ENCODE measurements at places on chromosomes 1 and 21. TPM values are rescaled to one million over a fixed set of nuclear protein-coding genes. Genes with fewer than 3 reads are reported as not detected.

Gene DCDC2B
- not detected for total RNA-seq

DNA sequence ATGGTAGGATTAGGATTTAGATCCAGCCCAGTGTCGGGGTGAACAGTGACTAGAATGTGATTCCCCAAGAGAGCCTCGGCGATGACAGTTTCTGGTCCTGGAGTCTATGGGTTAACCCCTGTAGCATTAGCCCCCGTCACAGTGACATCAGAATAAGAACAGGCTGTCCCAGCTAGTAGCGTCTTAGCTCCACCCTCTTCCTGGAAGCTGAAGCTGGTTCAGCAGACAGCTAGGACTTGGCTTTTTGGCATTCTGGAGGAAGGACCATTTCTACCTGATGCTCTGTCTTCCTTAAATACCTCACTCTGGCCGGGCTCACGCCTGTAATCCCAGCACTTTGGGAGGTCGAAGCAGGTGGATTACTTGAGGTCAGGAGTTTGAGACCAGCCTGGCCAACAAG is 5.0 kb downstream of the NDUFS2 start:
- peak; percentile 59 for DNase-seq

Gene C1QTNF12
- total RNA-seq: 0.51 TPM

Gene HCRTR1
- 0.46 TPM for total RNA-seq

DNA sequence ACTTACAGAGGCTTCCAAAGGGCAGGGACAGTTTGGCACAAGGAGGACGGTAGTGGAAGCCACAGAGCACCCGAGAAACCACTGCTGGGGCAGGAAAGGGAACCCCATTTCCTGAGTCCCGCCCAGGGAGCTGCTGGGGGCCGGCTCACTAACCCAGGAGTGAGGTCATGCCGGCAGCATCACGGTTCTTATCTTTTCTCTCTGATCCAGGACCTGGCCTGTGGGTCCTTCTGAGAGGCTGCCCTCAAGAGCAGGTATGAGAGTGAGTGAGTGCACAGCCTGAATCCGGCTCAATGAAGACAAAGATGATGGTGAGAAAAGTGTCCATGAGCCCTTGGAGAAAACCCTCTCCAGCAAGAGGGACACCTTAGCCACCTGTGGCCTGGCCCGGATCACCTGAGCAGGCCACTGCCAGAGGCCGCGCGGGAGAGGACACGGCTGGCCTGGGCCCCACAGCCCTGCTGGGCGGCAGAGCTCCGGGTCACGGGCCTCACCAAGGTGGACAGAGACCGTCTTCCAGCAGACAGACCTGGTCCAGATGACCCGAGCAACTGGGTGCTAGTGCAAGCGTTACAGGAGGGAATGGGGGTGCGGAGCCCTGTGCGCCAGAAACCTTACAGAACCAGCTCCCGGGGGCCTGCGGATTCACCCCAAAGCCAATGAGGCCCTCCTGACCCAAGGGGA is 94.9 kb downstream of the RIPK4 start:
- peak; percentile 37 for DNase-seq

DNA sequence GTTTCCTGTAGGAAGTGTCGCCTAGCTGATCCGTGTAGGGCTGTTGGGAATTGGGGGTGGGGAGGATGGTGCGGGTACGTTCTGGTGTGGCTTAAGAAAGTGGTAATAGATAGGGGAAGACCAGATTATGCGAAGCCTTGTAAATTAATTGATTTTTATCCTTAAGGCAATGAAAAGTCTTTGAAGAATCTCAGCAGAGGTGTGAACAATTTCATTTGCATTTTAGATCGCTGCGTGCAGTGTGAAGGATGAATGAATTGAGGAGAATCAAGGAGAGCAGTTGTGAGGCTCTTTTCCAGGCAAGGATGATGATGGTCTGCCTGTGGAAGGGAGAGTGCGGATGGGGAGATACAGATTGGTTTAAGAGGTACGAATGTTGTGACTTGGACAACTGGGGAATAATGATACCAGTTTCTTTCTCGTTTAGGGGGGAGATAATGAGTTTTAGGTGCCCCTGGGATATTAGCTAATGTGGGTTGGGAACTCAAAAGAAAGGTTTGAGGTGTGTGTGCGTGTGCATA is 813 bp upstream of the DEDD start:
- DNase-seq: no peak

DNA sequence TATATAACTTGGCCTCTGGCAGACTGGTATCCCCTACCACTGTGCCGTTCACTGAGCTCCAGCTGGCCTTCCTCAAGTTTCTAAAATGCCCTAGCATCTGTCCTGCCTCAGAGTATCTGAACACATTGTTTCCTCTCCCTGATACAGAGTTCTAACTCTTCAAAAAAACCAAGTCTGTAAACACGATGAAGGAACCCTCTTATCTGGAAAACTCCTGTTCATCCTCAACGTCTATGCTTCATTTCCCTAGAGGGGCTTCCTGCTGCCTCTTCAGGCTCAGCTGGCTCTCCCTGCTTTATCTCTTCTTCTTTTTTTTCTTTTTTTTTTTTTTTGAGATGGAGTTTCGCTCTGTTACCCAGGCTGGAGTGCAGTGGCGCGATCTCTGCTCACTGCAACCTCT is 5.6 kb downstream of the BSDC1 start:
- DNase-seq: no peak
